ENCODE measurements at places on chromosomes 12 and 14.
A peak's percentile ranks its signal among the peaks of the same experiment; 100 is the strongest.

DNA sequence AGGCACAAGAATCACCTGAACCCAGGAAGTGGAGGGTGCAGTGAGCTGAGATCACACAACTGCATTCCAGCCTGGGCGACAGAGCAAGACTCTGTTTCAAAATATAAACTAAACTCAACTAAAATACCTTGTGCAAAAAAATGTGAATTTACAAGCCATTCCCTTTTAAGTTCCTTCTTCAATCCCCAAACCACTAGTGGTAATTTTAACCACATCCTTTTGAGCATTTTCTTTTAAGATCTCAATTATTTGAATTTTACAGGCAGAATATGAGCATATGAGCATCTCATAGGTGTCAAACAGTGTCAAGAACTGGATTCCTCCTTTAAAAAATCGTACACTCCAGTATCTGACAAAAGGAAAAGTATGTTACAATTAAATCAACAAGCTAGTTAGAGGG lies 57.0 kb upstream of the NPFF start:
- no peak for DNase-seq

- peak; percentile 76 for DNase-seq
Observed at GRCh38 chr12:59904874-59905521, 309.2 kb downstream of the SLC16A7 start.

GRCh38 chr12:99235381-99235780 lies 412.2 kb upstream of the GARIN6 start:
- no peak for DNase-seq

GRCh38 chr12:1542599-1542998 lies 51.8 kb downstream of the FBXL14 start:
- DNase-seq: no peak

DNA sequence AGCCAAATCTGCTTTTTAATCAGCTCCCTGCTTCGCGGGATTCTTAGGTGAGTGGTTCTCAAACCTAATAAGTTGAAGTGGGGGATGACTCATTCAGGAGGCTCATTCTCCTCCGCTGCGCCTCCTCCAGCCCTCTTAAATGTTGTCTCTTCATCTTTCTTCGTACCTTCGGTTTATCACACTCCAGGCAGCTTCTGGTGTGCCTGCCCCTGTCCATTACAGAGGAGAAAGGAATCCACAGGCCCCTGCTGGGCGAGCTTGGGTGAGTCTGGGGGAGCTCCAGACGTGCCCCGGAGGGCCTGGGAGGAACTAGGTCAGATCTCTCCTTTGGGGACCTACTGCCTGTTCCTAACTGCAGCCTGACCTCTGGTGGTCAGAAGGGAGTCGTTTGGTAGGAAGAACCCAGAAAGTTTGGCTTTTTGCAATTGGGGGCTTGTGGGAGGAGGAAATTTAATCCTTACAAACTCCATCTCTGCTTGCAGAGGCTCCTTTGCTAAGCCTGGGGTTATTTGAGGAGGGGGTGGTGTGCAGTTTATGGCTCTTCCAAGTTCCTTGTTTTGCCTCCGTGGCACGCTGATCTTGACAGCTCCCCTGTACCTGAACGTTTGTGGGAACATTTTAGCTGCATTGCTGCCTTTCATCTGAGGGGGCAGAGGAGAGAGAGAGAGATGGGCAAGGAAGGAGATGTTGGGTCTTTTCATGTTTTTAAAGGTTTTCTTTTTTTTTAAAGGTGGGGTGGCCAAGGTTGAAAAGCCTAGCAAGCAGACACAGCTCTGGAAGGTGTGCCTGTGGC lies 84.1 kb upstream of the GNG2 start:
- DNase-seq: peak; percentile 33

DNA sequence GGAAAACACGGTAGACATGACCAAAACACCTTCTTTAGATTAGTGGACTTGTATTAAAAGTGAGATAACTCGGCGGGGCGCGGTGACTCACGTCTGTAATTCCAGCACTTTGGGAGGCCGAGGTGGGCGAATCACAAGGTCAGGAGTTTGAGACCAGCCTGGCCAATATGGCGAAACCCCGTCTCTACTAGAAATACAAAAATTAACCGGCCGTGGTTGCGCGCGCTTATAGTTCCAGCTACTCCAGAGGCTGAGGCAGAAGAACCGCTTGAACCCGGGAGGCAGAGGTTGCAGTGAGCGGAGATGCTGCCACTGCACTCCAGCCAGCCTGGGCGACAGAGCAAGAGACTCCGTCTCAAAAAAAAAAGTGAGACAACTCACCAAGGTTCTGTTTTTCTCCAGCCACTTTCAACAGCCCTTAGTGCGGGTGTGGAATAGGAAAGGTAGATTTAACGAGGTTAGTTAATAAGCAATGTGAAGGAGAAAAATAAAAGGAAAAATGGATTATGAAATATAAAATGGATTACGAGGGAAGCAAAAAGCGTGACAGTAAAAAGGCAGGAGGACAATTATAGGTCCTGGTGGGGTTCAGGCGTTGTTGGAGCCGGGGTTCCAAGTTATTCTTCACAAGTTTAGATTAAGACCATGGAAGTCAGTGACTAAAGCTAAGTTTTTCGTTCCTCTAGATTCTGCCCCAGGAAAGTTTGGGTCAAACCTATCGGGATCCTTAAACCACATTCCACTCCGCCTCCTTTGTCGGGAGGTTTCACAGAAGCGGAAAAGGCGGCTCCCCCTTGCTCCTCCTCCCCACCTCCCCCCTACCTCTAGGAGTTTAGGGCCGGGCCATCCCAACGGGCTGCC lies 534 bp downstream of the PPP2R3C start:
- no peak for DNase-seq

- no peak for DNase-seq
Observed at GRCh38 chr14:75875958-75876357, 105.8 kb downstream of the TGFB3 start.

DNA sequence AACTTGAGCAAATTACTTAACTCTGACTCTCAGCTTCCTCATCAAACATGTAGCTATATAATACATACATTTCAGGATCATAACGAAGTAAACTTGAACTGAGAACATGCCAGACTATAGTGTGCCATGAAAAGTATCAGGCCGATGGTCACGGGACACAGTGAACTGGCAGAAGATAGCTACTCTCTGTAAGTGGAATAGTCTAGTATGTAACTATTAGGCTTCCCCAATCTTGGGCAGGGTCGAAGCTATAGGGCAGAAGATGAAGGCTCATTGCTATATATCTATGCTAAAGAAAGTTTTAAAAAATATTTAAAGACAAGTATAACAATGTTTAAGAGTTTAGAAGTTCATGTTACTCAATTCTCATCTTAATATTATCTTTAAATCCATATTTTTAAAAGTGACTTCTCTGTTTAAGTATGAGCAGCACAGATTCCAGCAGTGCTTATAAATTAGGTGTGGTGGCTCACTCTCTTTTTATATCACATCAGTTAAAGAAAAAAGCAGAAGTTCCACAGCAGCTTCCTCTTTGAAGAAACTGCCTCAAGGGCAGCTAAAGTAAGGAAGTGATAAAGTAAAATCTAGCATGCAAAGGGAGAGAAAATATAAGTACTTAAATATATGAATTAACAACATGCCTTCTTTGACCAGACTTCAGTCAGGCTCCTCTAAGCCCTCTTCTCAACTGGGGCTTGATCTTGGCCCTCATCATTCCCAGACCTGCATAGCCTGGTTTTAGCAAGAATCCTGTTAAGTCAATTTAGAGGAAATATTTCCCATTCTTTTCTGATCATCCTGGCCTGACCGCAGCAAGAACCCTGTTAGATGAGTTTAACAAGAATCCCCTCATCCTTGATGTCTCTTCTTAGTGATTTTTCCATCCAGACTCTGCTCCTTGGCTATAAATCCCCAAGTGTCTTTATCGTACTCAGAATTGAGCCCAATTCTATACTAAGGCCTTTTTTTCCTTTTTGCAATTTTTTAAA lies 8.4 kb upstream of the GLIPR1 start:
- DNase-seq: no peak

- DNase-seq: no peak
Observed at GRCh38 chr14:75837151-75837787, 144.5 kb downstream of the TGFB3 start.

DNA sequence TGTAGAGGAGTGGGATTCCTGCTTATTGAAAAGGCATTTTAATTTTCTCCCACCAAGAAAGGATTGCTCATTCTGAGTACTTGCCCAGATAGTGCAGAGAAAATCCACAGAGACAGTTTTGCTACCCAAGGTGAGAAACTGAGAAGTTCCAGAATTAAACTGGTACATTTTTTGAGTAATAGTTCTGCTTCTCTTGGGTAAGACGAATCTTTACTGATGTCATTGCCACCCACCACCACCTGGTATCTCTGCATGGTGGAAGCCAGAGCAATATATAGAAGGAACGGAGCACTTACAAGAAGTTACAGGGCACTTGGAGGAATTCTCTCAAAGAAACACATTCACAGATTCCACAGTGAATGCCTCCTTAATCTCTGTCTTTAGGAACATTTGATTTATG lies 20.7 kb upstream of the FRMD6 start:
- DNase-seq: no peak

DNA sequence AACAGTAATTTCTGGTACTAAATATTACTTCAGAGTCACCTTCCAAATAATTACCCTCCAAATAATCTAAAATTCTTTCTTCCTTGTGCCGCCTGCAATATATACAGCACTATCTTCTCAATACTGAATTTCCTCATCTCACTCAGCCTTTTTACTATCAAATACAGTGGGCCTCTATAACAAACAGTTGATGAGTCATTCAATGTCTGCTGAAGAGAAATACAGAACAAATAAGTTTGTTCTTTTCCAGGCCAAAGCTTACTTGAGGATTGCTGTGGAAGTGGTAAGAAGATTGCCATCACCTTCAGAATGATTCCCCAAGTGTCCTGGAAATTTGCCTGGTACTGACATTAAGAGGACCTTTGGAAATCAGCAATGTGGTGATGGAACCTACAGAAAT lies 218.2 kb upstream of the ARHGAP5 start:
- DNase-seq: no peak

DNA sequence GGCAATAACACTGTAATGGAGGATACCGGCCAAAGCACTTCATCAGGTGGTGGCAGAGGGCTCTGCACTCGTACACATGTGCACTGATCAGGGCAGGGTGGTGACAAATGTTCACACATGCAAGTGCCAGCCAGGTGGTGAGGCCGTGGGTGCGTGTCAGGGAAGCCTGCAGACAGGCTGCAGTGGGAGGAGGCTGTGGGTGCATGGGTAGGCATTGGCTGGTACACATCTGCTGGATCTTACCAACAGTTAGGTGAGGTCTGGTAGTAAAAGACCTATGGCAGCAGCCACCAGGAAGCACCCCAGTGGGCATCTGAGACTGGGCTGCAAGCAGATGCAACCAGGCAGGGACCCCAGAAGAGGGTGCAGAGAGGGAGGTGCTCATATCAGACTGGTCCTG lies 65.3 kb downstream of the PDE6H start:
- DNase-seq: no peak

GRCh38 chr14:76768671-76769500 lies 7.6 kb downstream of the VASH1 start:
- DNase-seq: no peak

GRCh38 chr12:103690426-103690825 lies 103.4 kb downstream of the STAB2 start:
- no peak for DNase-seq

DNA sequence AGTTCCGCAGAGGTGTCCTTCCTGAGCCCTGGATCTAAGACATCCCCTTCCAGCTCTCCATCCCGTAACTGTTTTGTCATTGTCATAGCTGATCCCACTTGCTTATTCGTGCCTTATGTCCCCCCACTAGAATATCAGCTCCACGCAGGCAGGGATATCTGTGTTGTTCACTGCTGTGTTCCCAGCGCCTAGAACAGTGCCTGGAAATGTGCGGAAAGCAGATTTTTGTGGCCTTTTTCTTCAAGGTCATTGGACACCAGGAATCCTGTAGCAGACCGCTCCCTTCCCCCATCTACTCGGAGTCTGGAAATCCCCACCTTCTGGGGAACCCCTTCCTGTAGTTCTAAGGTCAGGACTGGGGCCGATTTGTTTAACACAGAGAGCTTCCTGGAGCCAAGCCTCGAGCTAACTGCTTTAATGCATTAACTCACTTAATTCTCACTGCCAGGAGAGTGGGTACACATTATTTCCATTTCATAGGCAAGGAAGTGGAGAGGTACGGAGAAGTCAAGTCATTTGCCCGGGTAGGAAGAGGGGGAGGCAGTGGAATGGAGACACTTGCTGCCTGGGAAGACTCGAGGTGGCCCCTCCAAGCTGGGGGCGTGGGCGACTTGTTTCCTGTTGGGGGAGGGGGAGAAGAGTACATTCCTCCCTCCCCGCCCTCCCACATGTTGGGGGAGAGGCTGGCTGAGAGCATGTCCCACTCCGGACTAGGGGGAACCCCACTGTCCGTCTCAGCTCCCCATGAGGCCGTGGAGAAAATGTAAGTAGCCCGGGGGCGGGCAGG lies 1.2 kb upstream of the SH2B3 start:
- no peak for DNase-seq

GRCh38 chr14:61516964-61517653 lies 178.2 kb upstream of the HIF1A start:
- no peak for DNase-seq

- DNase-seq: no peak
Observed at GRCh38 chr12:130764073-130764472, 48.0 kb upstream of the RIMBP2 start.

GRCh38 chr14:42994051-42994736 lies 1387.5 kb downstream of the LRFN5 start:
- DNase-seq: peak; percentile 76

- DNase-seq: no peak
Observed at GRCh38 chr14:77909911-77910310, 110.0 kb downstream of the ADCK1 start.

DNA sequence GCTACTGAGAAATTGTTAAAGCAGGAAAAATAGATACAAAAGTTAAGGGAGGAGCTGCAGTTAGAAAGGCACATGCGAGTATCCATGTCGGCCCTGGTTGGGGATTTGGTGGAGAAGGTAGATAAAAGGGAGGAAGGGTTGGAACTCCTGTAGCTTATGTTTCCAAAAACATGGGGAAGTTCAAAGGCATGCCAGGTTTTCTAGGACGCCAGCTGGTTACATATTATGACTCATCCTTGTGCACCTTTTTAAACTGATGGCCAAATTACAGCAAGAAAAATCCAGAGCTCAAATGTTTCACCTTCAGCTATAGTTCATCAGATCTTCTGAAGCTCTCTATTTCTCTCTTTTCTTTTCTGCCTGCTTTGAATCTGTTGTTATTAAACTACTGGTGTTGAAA lies 13.2 kb upstream of the MAP4K5 start:
- no peak for DNase-seq

DNA sequence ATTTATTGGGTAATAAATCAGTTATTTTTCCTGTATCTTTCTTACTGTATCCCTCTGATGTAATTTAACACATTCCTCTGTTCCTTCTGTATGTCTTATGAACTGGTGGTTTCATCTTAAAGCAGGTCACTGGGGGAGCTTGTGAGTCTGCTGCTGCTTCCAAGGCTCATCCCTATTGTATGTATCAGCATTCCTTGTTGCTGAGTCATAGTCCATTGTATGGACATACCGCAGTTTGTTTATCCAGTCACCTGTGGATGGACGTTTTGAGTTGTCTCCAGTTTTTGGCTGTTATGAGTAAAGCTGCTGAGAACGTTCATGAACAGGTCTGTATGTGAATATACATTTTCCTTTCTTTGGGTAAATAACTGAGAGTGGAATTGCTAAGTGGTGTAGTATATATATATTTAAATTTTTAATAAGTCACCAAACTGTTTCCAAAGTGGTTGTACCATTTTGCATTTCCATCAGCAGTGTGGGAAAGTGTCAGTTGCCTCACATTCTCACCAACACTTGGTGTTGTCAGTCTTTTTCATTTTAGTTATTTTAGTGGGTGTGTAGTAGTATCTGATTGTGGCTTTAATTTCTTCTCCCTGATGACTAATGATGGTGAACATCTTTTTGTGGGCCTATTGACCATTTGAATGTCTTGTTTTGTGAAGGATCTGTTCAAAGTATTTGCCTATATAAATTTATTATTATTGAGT lies 82.7 kb downstream of the BEGAIN start:
- DNase-seq: peak; percentile 15

- peak; percentile 53 for DNase-seq
Observed at GRCh38 chr12:4855121-4855924, 54.4 kb upstream of the KCNA1 start.

All from HS-5 (cell line).